ENCODE measurements at places on chromosomes 16 and 17.

GRCh38 chr17:75730065-75730464 is 8.8 kb downstream of the ITGB4 start:
- DNase-seq = no peak

GRCh38 chr16:4327386-4328045 is 11.6 kb downstream of the GLIS2 start:
- no peak for DNase-seq

DNA sequence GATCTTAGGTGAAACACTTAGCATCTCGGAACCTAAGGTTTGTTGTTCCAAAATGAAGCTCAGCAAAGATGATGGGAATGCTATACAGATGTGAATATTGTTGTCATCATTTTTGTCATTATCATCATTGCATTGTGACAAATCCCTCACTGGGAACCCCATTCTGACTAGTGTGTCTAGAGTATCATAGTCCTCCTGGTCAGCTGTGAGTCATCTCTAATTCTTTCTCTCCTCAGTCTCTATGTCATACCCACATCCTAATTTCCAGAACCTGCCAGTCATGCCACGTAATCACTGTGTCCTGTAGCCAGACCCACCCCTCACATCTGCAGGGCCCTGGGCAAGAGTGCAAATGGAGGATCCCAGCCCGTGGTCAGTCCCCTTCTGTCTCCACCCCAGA is 60.5 kb upstream of the CLEC3A start:
- no peak for DNase-seq

- no peak for DNase-seq
These were observed 57.6 kb upstream of the FA2H start for GRCh38 chr16:74832228-74832627.

DNA sequence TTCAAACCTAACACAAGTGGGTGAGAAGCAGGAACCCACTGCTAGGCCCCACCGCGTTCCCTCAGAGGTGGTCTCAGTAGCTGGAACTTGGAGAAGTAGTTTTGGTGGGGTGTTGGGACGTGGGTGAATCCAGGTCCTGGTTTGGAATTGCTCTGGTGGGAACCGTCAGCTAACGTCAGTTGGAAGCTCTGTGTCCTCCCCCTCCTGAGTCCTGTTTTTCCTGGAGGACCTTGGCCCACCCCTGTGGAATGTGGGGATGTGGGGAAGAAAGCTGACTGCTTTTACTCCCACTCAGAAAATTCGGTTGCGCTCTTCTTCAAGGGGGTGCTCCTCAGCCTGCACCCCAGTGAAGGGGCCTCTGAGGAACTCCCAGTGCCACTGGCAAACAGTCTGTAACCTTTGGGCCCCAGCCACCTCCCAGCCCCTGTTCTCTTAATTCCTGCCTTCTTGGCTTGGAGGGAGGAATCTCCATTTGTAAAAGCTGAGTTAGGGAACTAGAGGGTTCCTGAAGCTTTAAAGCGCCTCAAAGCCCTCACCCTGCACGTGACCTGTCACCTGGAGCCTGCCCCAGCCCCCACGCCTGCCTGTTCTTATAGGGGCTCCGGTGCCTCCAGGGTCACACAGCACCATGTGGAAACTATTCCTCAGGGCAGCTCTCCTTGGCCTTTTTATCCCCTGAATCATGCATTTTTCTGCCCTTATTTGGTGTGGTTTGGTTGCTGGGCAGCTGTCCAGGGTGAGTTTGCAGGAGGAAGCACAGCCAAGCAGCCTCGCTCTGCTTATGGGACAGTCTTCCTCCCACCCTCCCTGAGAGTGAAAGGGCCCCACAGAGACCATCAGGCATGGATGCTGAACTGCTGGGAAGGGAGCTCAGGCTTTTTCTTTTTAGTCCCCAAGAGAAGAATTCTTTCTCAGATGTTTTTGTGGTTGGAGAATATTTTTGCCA is 16.2 kb upstream of the NAGLU start:
- DNase-seq = peak; percentile 72

- DNase-seq = no peak
These were observed 1.9 kb downstream of the SLC13A2 start for GRCh38 chr17:28475151-28475900.

- DNase-seq = no peak
These were observed 11.9 kb downstream of the SEC14L5 start for GRCh38 chr16:4970010-4970409.

- DNase-seq = no peak
These were observed 145.8 kb downstream of the SPACA3 start for GRCh38 chr17:33137426-33137825.

All from head of caudate nucleus (tissue), 42 donors.